ENCODE measurements at places on chromosomes 7 and 10.

DNA sequence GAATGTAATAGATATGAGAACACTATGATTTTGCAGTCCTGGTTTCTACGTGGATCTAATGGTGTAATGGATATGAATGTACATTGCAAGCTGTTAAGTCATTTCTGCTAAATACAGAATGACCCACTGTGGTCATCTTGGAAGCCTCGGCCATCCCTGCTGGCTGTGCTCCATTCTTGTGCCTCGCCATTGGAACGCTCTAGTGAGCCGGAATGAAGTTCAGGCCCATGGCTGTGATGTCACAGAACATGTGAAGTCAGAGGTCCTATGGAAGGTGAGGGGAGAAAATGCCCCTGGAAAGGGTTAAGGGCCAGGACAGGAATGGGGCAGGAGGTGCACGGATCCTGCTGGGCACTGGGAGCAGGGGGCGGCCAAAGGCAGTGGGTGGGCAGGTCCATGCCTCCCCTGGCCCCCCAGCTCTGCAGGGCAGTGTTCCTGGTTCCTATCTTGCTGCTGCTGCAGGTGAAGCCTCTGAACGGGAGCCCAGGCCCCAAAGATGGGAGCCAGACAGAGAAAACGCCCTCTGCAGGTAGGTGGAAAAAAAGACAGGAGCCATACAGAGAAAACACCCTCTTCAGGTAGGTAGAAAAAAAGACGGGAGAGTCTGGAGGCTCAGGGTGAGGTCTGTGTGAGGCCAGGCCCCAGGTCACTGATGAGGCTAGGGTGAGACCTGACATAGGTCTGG, at the start of gene LLCFC1:
TSS of gene LLCFC1 (plus strand) at position 259 of the 685 bp plus-strand sequence. CDS start at position 397, 138 bp downstream.
- DNase-seq: no peak

GRCh38 chr10:75070476-75070875, 41.0 kb upstream of the SAMD8 start:
- no peak for DNase-seq

- DNase-seq: no peak
Measured at GRCh38 chr10:58516671-58517070, 4.0 kb downstream of the BICC1 start.

DNA sequence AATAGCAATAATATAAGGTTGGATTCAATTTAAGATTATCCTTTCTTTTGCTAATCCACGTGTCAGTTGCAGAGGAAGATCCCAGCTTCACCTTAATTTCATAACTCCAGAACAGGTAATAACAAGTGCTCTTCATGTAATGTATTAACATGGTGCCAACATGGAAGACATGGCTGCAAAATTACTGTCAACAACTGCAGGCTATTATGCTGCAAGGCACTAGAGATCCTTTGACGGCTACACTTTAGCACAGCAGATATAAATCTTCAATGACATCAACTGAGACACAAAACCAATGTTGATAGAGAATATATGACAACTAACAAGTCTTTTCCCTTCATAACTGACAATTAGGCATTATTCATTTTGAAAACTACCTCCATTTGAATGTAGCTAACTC, 96.1 kb downstream of the RNF133 start:
- no peak for DNase-seq

GRCh38 chr10:76270464-76270863, 839.0 kb downstream of the LRMDA start:
- no peak for DNase-seq

DNA sequence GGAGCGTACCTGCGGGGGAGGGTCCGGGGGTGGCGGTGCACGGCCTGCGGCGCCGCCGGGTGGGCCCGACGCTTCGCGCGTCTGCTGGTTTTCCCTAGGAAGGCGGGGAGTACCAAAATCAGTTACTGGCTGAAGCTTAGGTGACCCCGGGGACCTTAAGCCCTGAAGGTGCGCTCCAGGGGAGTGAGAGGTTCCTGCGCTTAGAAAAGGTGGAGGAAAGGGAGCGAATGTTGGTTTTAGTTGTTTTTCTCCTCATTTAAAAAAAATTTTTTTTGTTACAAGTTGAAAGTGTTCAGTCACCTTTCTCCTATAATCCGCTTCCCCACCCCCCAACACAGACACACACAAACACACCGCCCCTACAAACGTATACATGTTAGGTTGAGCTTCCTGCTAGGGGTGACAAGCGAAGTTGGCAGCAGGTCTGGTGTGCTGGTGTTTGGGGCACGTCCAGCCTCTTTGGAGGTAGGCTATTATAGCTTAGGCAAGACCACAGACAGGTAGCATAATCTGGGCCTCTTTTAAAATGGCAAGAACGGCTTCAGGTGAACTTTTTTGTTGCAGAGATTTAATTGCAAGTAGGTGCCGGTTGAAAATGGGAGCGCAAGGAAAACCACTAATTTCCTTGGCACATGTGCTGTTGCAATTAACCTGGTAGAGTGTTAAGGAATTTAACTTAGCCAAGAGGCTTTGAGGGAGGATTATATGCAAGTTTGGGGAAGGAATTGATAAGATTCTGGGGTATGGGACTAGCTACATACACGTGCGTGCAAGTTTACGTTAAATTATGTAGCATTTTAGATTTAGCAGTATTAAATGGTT, 945 bp downstream of the ADD3 start:
- peak; percentile 29 for DNase-seq

GRCh38 chr7:148242294-148242821, 348.2 kb upstream of the C7orf33 start:
- DNase-seq: no peak

- no peak for DNase-seq
Measured at GRCh38 chr10:7525314-7526016, 114.6 kb upstream of the SFMBT2 start.

DNA sequence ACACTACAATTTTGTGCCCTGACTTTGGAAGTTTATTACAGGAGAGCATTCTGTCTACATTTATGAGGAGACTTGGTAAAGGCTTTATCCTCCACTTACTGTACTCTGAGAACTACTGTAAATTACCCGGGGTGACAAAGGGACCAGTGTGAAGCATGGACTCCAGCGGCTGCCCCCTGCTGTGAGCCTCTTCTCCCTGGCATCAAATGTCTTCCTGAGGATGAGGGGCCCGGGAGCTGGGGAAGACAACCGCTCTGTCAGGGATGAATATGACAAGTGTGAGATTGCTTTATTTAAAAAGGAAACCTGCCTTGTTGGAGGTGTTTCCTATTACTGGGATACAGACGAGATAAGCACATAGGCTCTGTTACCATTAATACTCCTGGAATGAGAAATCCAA, 714.8 kb downstream of the CCSER2 start:
- no peak for DNase-seq

DNA sequence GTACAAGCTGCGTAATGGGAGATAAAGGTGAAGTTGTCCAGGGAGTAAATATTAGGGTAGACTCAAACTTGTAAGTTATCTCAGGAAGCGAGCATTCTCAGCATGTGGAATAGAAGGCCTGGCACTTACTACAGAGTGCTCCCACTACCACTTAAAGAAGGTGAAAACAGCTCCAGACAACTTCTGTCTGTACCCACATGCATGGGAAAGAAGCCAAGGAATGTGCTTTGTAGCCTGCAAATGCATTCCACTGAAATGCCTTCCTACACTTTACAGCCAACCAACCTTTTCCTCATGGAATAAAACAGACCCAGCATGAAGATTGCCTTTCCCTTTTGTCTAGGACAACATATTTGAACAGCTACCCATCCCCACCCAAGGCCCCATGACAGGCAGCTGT, 45.4 kb upstream of the NPSR1 start:
- no peak for DNase-seq

GRCh38 chr10:132149271-132149670, 37.5 kb upstream of the DPYSL4 start:
- no peak for DNase-seq

DNA sequence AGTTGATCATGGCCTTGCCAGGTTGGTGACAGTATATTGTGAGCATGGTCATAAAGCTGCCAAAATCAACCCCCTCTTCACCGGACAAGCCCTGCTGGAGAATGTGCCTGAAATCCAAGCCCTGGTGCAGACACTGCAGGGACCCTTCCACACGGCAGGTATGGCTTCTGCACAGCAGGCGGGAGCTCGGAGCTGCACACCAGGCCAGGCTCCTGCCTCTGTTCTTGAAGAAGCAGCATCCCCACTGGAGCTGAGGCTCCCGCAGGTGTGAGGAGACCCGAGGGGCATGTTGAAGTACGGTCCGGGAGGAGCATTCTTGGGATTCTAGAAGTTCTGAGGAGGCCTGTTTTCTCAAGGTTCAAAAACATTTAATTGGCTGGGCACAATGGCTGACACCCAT, 12.7 kb downstream of the DHTKD1 start:
- no peak for DNase-seq

DNA sequence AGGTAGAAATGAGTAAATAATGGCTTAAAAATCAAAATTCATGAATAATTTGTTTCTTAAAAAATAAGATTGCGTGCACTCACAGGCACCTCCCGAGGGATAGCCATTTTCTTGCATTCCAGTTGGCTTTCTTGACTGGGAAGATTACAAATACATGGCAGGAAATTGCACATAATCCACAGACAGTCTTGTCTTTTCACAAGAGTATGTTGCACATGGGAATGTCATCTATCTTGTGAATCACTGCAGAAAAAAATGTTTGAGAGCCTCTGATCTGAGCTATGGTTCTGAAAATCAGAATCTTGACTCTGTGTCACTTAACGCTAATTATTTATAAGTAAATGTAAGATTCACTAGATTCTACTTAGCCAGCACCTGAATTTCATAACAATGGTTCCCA, 74.1 kb upstream of the PRKG1 start:
- no peak for DNase-seq

- DNase-seq: no peak
Measured at GRCh38 chr7:22632674-22633073, 94.3 kb upstream of the IL6 start.

GRCh38 chr10:95069286-95069685, at the start of gene CYP2C8:
CYP2C8 (minus strand) TSS chr10:95069497; CDS start chr10:95069402, 95 bp downstream.
- DNase-seq: no peak

DNA sequence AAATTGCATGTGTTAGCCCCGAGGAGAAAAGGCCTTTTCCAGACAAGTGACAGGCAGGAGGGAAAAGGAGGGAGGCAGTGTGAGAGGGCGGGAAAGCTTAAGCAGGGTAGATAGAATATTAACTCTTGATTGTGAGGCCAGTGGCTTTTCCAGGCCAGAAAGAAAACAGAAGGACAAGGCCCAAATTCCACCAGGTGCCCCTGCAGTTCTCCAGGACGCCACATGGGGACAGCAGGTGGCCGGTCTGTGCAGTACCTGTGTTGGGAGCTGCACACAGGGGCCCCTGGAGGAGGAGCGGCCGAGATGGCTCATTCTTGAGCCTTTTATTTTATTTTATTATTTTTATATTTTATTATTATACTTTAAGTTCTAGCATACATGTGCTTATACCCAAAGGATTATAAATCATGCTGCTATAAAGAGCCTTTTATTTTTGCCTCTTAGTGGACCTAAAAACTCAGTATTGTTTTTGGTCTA, 141.3 kb upstream of the KLF14 start:
- DNase-seq: peak; percentile 37

GRCh38 chr10:125811251-125811650, 11.8 kb downstream of the UROS start:
- DNase-seq: no peak

GRCh38 chr10:74968667-74969061, 142.3 kb downstream of the KAT6B start:
- no peak for DNase-seq

GRCh38 chr10:46234026-46234425, 52.8 kb upstream of the ANTXRL start:
- DNase-seq: no peak

GRCh38 chr10:61812052-61812721, 89.3 kb upstream of the ARID5B start:
- no peak for DNase-seq

DNA sequence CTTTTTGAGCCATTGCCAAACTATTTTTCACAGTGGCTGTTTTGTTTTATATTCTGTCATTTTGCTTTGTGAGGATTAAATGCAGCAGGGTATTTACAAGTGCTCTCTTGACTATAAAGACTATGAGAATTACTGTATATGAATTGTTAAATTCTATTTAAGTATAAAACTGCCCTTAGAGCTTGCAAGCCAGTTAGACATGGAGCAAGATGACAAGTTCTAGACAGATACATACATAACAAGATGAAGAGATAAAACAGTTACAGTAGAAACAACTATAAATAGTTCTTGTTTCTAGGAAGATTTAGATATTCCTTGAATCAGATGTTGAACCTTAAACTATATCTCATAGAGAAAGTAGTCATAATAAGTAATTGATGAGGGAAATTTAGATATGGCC, 60.6 kb downstream of the DNAH11 start:
- no peak for DNase-seq

GRCh38 chr10:21624951-21625350, 90.9 kb downstream of the MLLT10 start:
- DNase-seq: no peak

GRCh38 chr10:110226926-110227641, 19.7 kb downstream of the MXI1 start:
- peak; percentile 78 for DNase-seq

DNA sequence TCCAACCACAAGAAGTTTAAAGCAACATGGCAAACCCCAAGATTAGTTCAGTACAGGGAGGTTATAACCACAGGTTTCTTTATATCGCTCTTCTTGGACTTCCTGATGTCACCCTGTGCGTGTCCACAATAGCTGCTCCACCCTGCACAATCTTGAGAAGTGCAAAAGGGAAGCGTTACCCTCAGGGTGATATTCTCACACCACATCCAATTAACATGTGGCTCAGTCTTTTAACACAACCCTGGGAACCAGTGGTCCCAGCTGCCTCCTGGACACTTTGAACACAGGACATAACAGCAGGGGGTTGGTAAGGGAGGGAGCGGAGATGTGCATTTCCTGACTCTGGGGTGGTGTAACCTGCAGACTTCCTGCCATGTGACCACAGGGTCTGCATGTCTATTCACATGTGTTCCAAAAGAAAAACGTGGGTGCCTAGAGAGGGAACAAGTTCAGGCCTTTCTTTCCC, 64.6 kb downstream of the GSAP start:
- no peak for DNase-seq

DNA sequence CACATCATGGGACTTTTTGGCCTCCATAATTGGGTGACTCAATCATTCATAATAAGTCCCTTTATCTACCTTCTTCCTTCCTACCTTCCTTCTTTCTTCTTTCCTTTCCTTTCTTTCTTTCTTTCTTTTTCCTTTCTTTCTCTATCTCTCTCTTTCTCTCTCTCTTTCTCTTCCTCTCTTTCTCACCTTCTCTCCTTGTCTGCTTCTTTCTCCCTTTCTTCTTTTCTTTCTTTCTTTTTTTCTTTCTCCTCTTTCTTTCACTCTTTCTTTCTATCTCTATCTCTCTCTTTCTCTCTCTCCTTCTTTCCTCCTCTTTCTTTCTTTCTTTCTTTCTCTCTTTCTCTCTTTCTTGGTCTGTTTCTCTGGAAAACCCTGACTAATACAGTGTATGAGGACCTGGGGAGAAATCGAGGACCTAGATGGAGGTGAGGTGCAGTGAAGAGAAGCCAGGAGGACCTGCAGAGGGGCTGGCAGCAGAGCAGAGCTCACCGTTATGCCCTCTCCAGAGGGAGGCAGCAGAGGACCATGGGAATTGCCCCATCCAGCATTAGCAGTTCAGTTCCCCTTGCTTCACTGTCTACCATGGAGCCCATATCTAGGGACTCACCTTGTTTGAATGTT, 52.7 kb upstream of the BTRC start:
- DNase-seq: no peak

Measured in T-helper 17 cell (primary cell).